Mammary epithelial cell (primary cell): ENCODE measurements at places on chromosomes 1 and 21.
A peak's percentile ranks its signal among the peaks of the same experiment; 100 is the strongest.

- DNase-seq = no peak
These were observed 8.5 kb upstream of the DMBX1 start for GRCh38 chr1:46480959-46481646.

DNA sequence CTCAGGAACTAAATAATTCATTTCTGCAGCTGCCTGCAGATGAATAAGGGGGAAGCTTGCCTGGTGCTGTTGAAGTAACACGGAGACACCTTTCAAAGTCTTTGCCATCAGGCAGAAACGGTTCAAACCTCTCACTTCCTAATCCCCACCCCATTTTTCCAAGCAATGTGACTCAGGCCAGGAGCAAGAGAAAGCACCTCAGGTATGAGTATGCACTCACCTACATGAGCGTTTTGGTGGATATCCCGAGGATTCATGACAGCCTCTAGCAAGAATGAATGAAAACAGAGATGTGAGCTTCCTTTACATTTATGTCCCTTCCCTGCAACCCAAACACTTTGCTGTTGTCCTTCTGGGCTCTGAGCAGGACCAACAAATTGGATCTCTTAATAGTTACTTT is 63.4 kb upstream of the LAX1 start:
- peak; percentile 10 for DNase-seq

DNA sequence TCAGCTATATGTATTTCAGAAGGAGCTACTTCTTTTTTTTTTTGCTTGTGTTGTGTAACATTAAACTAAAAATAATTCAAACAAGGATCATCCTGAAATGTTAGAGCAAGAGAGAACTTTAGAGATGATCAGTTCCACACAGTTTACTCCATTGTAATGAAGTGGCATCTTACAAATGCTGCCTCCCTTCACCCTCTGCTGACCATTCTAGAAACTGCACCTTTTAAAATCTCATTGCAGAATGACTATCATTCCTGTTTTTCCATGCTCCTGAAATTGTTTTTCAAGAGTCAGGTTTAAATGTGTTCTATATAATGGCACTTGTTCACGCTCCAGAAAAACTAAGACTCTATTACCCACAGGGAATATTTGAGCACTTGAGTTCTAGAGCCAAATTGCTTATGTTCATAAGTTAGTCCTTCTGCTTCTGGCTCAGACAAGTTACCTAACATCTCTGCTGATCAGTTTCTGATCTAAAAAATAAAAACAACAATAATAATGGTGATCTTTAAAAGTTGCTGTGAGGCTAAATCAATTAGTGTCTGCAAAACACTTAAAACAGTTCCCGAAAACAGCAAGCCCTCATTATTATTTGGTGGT is 21.5 kb upstream of the SLC44A5 start:
- peak; percentile 11 for DNase-seq

- peak; percentile 56 for DNase-seq
These were observed at the start of gene RNF223 for GRCh38 chr1:1073743-1074587. RNF223 (minus strand) TSS chr1:1074306; CDS start chr1:1072566, 1,740 bp downstream.

DNA sequence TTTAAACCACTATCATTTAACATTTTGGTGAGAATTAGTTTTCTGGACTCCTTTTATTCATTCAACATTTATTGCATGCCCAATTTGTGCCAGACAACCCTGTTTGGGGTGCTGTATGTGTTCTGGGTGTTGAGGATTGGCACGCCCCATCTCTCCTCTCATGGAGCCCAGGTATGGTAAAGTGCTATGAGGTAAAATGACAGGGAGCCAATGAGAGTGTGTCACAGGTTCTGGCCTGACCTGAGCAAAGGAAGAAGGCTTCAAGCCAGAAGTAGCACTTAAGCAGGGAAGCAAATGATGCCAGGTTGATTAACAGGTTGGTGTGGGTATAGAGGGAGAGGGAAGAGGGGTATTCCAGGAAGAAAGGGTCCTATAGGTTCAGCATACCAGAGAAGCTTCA is 21.1 kb upstream of the SLC22A15 start:
- DNase-seq = no peak

GRCh38 chr1:54926970-54927369 is 40.0 kb upstream of the DHCR24 start:
- no peak for DNase-seq
